Activated CD8-positive, alpha-beta T cell treated with anti-CD3 and anti-CD28 coated beads, Interleukin-2, amount 10 ng/mL, durations not matched to agents 7 days and 5 days (primary cell): ENCODE measurements at places on chromosomes 13 and 19. TPM values are rescaled to one million over a fixed set of nuclear protein-coding genes. Genes with fewer than 3 reads are reported as not detected.

- DNase-seq, result no peak
These were observed 1006.5 kb downstream of the DIAPH3 start for GRCh38 chr13:59157181-59157580.

DNA sequence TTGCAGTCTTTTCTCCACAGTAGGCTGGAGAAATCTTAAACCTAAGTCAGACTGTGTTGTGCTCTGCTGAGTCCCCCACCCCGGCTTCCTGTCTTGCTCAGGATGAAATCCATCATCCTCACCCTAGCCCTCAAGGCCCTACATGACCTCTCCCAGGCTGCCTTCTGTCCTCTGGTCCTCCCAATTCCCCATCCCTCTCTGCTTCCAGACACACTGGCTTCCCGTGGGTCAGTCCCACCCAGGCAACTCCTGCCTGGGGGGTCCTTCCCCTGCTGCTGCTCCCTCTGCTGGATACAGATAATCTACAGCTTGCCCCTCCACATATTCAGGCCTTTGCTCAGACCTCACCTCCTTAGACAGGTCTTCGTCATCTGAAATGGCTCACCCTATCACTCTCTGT is 18.4 kb upstream of the CBY2 start:
- DNase-seq, result no peak

GRCh38 chr19:48466561-48467325 is 2.4 kb upstream of the CYTH2 start:
- no peak for DNase-seq

GRCh38 chr19:4376991-4377781 is 23.2 kb downstream of the SH3GL1 start:
- DNase-seq, result no peak

DNA sequence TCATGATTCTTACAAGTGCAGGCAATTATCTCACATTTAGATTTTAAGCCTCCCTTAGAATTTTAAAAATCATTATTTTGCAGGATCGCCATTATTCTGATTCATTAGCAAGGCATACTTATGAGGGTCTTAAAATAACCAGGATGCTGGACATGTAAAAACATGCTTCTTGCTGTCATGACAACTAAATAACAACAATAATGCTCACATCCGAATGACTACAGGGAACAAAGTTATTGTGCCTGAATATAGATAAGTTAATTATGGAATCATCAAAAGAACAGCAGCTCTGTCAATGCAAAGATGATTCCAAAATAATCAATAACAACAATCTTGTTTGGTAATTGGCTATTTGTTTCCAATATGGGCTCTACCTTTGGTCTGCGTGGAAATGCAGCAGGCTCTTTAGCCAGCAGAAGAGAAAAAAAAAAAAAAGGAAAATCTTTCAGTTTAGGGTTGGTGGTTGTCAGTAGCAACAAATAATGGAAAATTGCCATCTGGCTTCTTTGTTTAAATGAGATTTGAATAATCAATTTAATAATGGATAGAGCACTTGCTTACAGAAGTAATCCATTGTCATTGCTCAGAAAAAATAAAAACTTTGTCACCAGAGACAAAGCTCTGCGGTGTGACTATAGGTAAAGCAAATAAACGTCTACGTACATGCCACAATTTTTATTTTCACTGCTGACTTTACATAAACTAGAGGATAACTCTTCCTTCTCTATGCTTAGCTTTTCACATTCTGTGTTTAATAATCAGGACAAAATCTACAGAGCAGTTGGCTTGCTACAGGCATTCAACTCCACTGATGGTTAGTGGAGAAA is 468.9 kb upstream of the TSHZ3 start:
- DNase-seq, result no peak

DNA sequence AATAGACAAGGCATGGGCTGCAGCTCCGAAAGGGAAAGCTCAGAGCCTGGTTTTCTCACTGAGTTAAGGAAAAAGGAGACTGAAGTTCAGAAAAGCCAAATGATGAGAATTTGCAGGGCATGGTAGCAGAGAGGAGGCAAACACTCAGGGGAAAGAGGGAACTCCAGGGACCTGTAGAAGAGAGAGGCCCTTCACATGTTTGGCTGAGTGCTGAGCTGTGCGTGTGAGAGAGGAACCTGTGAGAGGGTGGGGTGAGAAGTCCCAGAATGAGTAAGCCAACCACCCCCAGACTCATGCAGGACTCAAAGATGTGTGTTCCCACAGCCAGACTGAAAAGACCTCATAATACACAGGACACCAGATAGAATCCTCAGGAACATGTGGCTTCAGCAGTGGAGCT is 2.8 kb upstream of the CRYL1 start:
- no peak for DNase-seq

DNA sequence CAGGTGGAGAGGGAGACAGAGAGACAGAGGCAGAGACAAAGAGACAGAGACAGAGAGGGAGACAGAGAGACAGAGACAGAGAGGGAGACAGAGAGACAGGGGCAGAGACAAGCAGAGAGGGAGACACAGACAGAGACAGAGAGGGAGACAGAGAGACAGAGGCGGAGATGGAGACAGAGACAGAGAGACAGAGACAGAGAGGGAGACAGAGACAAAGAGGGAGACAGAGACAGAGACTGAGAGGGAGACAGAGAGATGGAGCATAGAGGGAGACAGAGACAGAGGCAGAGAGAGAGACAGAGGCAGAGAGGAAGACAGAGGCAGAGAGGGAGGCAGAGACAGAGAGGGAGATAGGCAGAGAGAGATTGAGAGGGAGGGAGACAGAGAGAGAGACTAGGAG is 29.3 kb downstream of the SBNO2 start:
- no peak for DNase-seq

DNA sequence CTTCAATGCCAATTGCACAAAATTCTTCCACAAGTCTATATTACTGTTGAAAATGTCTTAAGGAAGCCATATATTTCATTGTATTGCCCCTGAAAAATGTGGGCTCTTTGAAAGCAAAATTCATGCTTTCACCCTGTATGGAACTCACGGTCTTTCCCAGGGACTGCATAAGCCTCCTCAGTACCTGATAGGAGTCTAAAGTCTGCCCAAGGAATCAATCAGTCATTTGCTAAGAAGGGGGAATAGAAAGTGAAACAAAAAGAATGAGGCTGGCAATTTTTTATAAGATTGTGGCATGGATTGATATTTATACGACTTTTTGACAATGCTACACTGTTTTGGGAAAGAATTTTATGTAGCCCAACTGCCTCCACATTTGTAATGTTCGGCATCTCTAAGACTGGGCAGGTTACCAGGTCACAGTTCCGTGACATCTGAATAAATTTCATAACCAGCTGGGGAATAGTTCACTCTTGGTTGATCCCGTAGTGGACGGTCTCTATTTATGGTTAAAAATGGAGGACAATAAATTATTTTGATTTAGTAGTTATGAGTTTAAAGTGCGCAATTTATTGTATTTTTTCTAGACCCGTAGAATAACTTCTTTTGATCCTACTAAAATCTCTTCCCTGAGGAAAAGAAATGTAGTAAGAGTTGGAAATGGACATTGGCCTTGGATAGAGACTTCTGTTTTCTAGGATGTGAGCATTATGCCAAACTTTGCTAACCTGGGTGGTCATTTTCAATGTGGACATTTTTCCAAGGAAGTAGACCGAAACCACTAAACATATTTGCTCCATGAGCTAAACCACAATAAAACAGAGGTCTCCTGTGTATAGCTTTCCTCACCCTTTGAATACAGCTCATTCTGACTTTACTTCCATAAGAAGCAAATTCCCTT is 1585.4 kb downstream of the EFNB2 start:
- DNase-seq, result no peak

The LRRC8E gene
- not detected for total RNA-seq

The NPAS1 gene
- not detected for total RNA-seq

The RETN gene
- 2.2 TPM for total RNA-seq

The GPC5 gene
- total RNA-seq, result not detected

The ZGLP1 gene
- total RNA-seq, result 3.8 TPM
